ENCODE measurements at places on chromosomes 5 and 9. TPM values are rescaled to one million over a fixed set of nuclear protein-coding genes. Genes with fewer than 3 reads are reported as not detected.

Gene GABRA1
- total RNA-seq = not detected

Gene PCDHGC4
- 3.0 TPM for total RNA-seq

DNA sequence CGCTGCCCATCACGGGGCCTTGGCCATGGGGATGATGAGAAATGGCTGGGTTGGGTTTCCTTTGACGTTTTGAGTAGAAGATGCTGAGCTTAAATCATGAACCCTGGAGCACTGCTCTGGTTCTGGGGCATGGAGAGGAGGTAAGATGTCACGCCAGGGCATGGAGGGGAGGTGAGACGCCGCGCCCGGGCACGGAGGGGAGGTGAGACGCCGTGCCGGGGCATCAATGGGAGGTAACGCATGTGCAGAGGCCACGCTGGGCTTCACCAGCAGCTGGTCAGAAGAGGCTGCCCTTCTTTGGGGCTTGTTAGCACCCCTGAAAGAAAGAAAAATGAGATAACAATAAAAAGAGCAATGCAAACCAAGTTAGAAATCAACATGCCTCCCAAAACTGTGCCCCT lies 322.5 kb upstream of the IRX4 start:
- peaks cover 1% of the 10 kb centered on the region for H3K4me1 ChIP-seq
- H3K4me3 ChIP-seq = no peak overlapping the region
- H3K36me3 ChIP-seq = no peaks in the 10 kb centered on the region
- peak; percentile 3 for DNase-seq
- peaks cover 62% of the 10 kb centered on the region for H3K27me3 ChIP-seq

DNA sequence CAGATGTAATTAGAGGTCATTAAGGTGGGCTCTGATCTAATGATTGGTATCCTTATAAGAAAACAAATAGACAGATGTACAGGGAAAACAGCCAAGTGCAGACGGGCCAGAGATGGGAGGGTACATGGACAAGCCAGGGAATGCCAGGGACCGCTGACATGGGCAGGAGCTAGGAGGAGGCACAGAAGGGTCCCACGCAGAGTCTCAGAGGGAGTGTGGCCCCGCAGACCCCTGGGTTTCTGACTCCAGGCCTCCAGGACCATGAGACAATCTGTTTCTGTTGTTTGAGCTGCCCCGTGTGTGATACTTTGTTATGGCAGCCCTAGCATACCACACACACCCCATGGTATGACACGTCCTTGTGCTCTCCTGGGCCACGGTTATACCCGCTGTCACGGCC lies 29.1 kb downstream of the GADD45G start:
- H3K27me3 ChIP-seq = peaks cover 53% of the 10 kb centered on the region
- no peak for DNase-seq
- H3K4me1 ChIP-seq = peaks cover 5% of the 10 kb centered on the region
- H3K27ac ChIP-seq = no peak overlapping the region
- no peaks in the 10 kb centered on the region for H3K36me3 ChIP-seq

DNA sequence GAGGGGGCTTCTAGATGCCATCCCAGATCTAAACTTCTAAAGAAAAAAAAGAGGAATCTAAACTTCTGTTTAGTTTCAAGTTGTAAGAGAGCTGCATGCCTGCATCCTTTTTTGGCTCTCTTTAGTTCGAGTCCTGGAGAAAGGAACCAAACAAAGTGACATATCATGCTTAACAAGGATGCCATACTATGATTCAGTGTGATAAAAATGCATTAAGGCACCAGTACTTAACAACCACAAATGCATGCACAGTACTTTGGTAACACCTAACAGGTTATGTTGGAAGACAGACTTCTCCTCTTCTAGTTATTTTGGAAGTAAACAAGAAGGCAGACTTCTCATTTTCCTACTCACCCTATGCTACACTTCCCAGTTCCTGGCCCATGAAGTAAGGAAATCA lies 27.3 kb downstream of the NME5 start:
- no peak overlapping the region for H3K4me3 ChIP-seq
- no peak overlapping the region for H3K27ac ChIP-seq
- H3K27me3 ChIP-seq = peaks cover 10% of the 10 kb centered on the region
- no peaks in the 10 kb centered on the region for H3K36me3 ChIP-seq
- no peak for DNase-seq
- no peaks in the 10 kb centered on the region for H3K4me1 ChIP-seq

DNA sequence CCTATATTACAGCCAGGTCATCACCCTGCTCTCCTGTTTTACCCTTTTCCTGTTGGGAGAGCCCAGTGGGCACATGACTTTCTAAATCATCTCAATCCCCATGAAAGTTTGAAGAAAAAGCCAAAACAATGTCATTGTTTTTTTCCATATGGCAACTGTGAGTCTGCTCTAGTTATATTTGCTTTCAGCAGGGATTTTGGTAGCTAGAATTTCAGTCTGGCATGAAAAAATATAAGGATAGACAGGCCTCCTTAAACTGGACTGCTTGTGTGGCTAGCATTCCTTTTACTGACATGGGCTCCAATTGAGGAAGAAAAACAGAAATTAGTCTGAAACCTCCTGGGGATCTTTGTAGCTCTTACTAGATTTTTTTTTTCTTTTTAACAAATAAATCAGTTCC lies 25.6 kb downstream of the MOCS2 start:
- no peak for DNase-seq
- H3K27ac ChIP-seq = no peak overlapping the region
- H3K27me3 ChIP-seq = no peaks in the 10 kb centered on the region
- H3K36me3 ChIP-seq = no peaks in the 10 kb centered on the region
- H3K4me1 ChIP-seq = no peaks in the 10 kb centered on the region

DNA sequence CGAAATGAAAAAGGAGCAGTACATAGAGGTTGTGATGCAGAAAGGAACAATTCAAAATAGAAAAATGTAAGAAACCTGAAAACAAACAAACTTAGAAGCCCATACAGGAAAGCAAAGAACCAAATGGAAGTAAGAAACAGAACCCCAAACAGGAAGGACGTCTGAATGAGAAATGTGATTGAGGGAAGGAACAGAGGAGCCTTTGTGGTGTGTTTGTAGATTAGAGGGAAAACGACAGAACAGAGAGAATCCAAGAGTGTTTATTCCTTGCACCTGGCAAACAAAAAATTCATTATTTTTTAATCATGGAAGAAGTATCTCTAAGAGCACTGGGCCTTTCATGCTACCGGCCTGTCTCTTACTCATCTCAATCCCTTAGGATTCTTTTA lies 67.8 kb upstream of the ZSWIM6 start:
- no peak for DNase-seq
- H3K4me3 ChIP-seq = no peak overlapping the region
- H3K27ac ChIP-seq = no peak overlapping the region
- H3K4me1 ChIP-seq = peaks cover 29% of the 10 kb centered on the region
- peaks cover 6% of the 10 kb centered on the region for H3K27me3 ChIP-seq
- H3K36me3 ChIP-seq = no peaks in the 10 kb centered on the region

- DNase-seq = no peak
- H3K27ac ChIP-seq = no peak overlapping the region
- H3K36me3 ChIP-seq = peaks cover 30% of the 10 kb centered on the region
- H3K4me1 ChIP-seq = no peaks in the 10 kb centered on the region
These were observed 40.4 kb downstream of the FER start for GRCh38 chr5:108788142-108788541.

- DNase-seq = no peak
- H3K4me1 ChIP-seq = no peaks in the 10 kb centered on the region
- H3K36me3 ChIP-seq = peaks cover 14% of the 10 kb centered on the region
- no peak overlapping the region for H3K27ac ChIP-seq
These were observed 30.5 kb downstream of the USP20 start for GRCh38 chr9:129865668-129866320.

DNA sequence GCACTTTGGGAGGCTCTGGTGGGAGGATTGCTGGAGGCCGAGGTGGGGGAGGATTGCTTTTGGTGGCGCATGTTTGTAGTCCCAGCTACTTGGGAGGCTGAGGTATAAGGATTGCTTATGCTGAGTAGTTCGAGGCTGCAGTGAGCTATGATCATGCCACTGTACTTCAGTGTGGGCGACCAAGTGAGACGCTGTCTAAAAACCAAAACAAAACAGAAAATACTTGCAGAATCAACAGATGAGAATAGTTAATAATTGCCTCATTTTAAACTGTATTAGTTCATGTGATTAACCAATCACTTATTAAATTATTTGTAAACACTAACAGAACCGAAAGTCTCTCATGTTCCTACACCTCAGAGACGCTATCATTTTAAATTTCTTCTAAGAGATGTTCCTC lies 118.1 kb downstream of the CCDC171 start:
- no peak for DNase-seq
- no peaks in the 10 kb centered on the region for H3K4me1 ChIP-seq
- H3K27me3 ChIP-seq = no peaks in the 10 kb centered on the region
- H3K27ac ChIP-seq = no peak overlapping the region

DNA sequence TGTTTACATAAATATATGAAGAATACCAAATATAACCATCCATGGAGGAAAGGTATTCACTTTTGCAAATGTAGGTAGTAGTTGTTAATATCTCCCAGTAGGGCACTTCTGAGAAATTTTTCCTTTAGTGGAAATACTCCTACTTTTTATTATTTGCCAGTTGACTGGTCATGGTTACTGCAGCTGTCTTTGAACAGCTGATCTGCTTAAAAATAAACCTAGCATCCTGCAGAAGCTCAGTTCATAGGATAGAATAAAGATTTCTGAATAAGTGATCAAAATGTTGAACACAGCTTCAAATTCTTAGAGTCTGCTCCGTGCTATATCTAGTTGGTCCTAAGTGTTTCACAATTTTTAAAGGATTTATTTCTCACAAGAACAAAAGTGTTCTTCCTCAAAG lies 270.7 kb upstream of the TRPC7 start:
- no peak overlapping the region for H3K27ac ChIP-seq
- H3K4me1 ChIP-seq = peaks cover 3% of the 10 kb centered on the region
- H3K4me3 ChIP-seq = no peak overlapping the region
- H3K36me3 ChIP-seq = no peaks in the 10 kb centered on the region
- DNase-seq = no peak
- H3K27me3 ChIP-seq = peaks cover 5% of the 10 kb centered on the region

DNA sequence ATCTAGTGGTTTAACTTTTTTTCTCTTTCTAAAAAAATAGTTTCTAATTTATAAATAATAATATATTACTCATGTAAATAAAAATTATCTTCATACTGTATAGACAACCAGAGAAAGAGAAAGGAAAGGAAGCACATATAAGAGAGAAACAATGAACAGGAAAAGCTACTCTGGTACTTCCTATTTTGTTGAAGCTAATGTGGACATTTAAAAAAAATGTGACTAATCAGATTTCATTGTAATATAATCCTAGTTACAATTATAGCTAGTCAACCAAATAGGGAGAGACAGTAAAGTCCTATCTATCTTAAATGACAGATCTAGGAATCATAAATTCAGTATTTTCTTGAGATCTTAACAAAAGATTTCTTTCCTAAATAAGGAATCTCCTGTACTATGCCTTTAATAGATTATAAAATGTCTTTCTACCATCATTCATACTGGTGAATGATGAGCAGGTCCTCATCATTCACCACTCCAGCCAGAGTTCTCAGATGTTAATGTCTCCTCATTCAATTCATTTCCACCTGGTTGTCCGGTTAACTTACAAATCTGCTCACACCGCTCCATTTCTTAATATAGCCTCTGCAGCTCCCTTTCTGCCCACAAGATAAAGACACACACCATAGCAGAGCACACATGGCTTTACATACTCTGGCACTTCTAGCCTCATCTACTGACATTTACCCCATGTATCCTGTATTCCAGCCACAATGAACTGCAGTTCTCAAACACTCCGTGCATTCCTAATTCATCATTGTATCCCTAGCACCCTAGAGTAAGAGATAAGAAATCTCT lies 30.9 kb downstream of the ZFR start:
- peaks cover 31% of the 10 kb centered on the region for H3K36me3 ChIP-seq
- DNase-seq = no peak
- H3K27me3 ChIP-seq = no peaks in the 10 kb centered on the region
- peak overlapping the region; percentile 21 for H3K27ac ChIP-seq

GRCh38 chr5:177447611-177448243 lies 1.1 kb downstream of the PRR7 start:
- H3K4me1 ChIP-seq = peaks cover 13% of the 10 kb centered on the region
- H3K27ac ChIP-seq = peak overlapping the region; percentile 78
- H3K4me3 ChIP-seq = peak overlapping the region; percentile 71
- peak; percentile 52 for DNase-seq
- H3K36me3 ChIP-seq = peaks cover 1% of the 10 kb centered on the region

Measured in progenitor cell of endocrine pancreas (in vitro differentiated cells).